Amniotic epithelial cell (primary cell): ENCODE measurements at places on chromosomes 6 and 20.

- DNase-seq = peak; percentile 66
Measured at GRCh38 chr20:49186535-49187329, 1.4 kb downstream of the STAU1 start.

- DNase-seq = no peak
Measured at GRCh38 chr6:166156942-166157341, 10.7 kb downstream of the TBXT start.

DNA sequence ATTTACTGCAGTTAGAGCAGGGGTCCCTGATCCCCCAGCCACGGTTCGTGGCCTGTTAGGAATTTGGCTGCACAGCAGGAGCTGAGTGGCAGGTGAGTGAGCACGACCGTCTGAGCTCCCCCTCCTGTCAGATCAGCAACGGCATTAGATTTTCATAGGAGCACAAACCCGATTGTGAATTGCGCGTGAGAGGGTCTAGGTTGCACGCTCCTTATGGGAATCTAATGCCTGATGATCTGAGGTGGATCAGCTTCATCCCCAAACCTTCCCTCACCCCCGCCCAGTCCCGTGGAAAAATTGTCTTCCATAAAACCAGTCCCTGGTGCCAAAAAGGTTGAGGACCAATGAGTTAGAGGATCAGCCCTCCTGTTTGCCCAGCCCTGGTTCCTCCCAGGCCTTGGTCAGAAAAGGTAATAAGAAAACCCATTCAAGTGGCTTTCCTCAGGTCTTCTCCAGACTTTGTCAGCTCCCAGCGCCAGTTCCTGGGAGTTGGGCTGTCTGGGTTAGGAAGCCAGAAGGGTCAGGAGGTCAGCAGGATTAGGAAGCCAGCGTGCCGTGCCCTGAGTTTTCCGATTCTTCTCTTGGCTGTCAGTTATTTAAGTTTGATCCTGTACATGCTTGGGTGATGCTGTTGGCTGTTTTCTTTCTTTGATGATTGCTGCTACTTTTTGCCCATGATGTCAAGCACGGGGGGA is 139.9 kb upstream of the PMEPA1 start:
- no peak for DNase-seq

GRCh38 chr6:147806697-147807096 is 298.2 kb downstream of the SAMD5 start:
- no peak for DNase-seq

GRCh38 chr20:63101781-63102720 is 95.3 kb upstream of the BHLHE23 start:
- peak; percentile 42 for DNase-seq

DNA sequence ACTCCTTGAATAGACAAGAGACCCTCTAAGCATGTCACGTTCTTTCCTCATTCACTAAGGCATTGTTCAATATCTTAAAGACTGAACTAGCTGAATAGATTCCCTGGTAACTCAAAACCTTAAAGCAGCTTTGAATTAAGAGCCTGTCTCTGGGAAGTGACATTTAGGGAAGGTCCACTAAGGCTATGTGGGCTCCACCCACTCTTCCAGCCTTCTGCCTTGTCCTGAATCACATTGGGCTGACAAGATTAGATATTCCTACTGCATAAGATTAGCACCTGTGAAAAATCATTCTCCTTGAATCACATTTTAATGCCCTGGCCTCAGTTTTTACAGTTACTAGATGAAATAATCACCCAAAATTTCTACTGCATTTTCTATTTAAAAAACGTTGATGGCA is 36.3 kb downstream of the CLIC5 start:
- no peak for DNase-seq

- DNase-seq = peak; percentile 38
Measured at GRCh38 chr6:1986454-1987243, 258.8 kb downstream of the GMDS start.

- no peak for DNase-seq
Measured at GRCh38 chr6:146315381-146316174, 228.1 kb upstream of the RAB32 start.

GRCh38 chr6:111861431-111861885 is 11.8 kb downstream of the FYN start:
- DNase-seq = no peak

DNA sequence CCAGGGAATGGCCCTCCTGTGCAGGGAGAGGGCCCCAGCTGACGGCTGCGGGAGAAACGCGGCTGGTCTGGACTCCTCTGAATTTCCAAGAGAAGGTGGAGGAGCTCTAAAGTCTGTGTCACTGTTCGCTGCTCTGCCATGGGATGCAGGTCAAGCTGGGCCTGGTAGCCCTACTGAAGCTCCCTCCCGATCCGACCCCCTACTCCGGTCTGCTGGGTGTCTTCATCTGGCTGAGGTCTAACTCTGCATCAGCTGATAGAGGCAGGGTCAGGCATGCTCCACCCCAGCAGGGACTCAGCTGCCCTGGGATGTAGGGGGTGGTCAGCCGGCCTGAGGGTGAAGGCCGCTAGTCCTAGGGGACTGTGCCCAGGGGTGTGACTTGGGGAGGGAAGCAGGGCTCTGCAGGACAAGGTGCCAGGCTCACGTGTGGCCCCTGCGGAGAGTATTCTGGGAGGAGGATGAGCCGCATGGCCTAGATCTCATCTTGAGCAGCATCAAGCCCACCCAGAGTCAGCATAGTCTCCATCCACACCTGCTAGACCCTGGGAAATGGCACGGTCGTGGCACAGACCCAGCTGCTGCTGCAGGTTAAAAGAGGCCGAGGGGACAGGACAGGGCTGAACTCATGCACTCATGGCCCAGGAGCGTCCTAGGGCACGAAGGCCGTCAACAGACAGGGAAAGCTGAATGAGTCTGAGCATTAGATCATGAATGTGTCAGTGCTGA is 1.4 kb downstream of the CST3 start:
- DNase-seq = no peak

DNA sequence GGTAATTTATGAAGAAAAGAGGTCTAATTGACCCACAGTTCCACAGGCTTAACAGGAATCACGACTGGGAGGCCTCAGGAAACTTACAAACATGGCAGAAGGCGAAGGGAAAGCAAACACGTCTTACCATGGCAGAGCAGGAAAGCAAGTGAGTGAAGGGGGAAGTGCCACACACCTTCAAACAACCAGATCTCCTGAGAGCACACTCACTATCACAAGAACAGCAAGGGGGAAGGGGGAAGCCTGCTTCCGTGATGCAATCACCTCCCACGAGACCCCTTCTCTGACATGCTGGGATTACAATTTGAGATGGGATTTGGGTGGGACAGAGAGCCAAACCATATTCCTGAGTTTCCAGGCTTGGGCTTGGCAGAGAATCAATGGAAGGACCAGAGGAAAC is 124.1 kb upstream of the RAB32 start:
- no peak for DNase-seq

- no peak for DNase-seq
Measured at GRCh38 chr20:1790386-1790785, 104.8 kb upstream of the SIRPA start.

DNA sequence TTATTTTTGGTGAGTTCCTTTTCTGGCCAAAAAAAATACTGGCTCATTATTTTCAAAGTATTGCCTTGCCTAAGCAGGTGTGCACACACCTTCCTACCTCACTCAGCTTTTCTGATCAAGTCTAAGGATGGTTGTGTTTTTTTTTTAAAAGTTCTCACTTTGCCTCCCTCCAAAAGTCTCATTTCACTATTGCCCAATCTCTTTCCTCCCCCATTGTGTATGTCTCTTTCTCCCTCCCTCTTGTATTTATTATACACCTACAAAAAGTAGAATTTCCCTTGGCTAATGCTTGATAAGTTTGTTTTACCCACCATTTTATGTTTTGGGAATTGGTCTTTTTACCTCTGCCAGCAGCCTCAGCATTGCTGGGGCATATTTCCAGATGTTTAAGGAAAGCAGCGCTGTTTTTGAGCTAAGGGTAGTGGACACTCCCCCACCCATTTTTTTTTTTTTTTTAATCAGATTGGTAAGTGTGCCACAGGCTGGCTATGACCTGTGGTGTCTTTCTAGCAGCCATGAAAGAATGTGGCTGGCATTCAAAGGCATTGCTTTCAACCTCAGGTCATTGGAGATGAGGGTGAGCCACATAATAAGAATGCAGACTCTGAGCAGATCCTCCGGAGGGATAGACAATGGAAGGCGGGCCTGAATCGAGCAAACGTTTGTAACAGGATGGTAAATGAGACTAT is 668.6 kb downstream of the UTRN start:
- DNase-seq = peak; percentile 45

DNA sequence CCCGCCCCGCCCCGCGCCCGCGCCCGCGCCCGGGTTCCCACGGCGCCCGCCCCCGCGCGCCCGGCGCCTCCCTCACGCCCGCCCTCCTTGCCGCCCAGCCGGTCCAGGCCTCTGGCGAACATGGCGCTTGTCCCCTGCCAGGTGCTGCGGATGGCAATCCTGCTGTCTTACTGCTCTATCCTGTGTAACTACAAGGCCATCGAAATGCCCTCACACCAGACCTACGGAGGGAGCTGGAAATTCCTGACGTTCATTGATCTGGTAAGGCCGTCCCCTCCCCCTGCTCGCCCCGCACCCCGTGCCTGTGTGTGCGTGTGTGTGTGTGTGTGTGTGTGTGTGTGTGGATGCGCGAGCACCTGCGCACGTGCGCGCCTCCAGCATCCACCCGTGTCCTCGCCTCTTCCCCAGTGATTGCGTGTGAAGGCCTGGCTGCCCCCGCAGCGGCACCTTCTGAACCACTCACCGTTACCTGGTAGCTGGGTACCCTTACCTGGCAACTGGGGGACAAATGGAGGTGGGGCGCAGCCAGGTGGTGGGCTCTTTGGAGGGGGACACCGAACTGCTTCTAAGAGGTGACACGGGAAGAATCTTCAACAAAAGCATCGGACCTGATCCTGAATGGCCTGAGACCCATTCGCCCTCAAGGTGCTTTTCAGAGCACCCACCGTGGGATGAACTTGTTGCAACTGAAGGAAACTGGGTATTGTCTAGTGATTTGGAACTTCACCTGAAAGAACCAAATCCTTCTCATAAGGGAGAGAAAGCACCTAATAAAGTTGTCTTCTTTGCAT is at the start of gene AIG1:
TSS of gene AIG1 (plus strand) at position 84 of the 791 bp plus-strand sequence. CDS start at position 121, 37 bp downstream.
- no peak for DNase-seq

DNA sequence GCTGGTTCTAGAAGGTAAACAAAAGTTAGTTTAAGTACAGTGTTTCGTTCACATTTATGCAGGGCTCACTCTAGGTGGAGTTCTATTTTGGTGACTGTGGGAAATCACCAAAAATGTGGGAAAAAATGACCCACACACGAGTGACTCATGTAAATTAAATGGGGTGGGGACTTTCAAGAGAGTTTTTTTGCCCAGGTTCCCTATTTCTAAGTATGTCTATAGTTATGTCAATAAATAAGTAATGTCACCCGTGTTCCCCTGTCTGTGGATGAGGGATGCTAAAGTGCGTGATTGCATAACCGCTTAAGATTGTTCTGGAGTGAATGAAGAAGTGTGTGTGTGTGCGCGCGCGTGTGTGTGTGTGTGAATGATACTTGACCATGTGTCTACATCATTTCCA is 69.1 kb downstream of the MYB start:
- no peak for DNase-seq

DNA sequence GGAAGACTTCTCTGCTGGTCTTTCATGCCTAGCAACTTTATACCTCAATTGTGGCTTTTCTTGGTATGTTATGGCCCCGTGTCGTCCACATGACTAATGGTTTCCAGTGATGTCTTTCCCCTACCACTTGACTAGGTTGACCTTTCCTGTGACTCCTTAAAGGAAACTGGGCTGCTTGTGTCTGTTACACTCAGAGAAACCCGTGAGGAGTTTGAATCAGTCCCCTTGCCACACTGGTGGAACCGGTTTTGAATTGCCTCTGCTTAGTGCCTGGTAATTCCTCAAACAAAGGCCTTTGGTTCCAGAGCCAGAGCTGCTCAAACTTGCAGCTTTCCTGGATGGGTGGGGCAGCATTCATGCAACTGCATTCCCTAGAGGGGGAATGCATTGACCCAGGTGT is 21.9 kb downstream of the ECT2L start:
- DNase-seq = peak; percentile 61

GRCh38 chr6:142482974-142483373 is 181.2 kb downstream of the ADGRG6 start:
- peak; percentile 54 for DNase-seq

- no peak for DNase-seq
Measured at GRCh38 chr6:18410412-18410811, 23.3 kb downstream of the RNF144B start.

DNA sequence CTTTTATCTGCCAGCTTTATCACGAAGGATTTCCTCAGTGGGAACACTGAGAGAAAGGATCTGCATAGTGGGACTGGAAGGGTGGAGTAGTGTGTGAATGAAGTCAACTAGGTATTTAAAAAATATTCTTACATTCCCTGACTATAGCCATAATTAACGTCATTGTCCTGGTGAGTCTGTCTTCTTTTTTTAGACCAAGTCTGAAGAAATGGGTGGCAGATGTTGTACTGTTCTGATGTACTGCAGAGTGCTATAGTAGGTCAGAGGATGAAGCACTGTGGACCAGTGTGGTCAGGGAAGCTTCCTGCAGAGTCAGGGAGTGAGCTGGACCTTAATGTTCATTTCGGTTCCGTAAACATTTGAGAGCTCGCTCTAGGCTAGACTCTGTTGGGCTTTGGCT is 11.9 kb downstream of the TULP4 start:
- DNase-seq = peak; percentile 33
